ENCODE measurements at places on chromosomes 1 and 21.

- DNase-seq: no peak
These were observed 51.8 kb upstream of the GRIK1 start for GRCh38 chr21:29991624-29992023.

- no peak for DNase-seq
These were observed 18.5 kb downstream of the CASZ1 start for GRCh38 chr1:10777749-10778574.

- peak; percentile 36 for DNase-seq
These were observed 796 bp upstream of the RBM8A start for GRCh38 chr1:145927916-145928643.

GRCh38 chr1:96498744-96499340, 222.7 kb upstream of the PTBP2 start:
- no peak for DNase-seq

- no peak for DNase-seq
These were observed 569 bp upstream of the DNAH14 start for GRCh38 chr1:224928906-224929305.

DNA sequence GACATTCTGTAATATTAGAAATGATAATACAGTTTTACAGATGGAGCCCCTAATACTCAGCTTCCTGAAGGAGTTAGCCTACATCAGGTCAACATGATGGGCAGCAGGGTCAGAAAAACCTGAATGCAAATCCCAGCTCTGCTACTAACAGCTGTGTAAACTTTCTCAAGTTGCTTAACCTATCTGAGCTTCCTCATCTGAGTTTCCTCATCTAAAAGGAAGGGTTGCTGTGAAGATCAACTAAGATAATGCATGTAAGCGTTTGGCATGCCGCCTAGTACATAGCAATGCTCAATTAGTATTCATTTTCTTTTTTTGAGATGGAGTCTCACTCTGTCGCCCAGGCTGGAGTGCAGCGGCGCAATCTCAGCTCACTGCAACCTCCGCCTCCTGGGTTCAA, 18.4 kb upstream of the DESI2 start:
- DNase-seq: no peak

DNA sequence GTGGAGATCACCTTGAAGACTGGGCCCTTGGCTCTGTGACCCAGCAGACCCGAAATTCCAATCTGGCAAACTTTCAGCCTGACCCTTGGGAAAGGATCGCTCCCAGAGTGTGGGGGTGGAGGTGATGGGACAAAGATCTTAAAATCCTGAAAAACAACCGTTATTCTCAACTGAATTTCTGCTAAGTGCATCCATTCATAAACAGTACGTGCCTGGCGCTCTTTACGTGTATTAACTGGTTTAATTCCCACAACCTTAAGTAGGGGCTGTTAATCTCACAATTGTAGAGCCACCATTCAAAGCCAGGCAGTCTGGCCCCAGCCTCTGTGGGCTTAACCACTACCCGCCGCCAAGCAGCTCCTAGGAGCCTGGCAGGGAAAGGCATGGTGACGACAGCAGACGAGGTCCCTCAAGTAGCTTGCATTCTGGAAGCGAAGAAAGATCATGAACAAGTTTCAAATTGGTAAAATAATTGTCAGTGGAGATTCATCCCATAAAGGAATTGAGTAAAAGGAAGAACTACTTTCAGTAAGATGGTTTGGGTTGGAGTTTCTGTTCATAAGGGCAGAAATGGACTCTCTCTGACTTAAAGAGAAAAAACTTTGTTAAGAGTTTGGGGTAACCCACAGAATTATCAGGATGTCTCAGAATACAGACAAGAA, 11.4 kb upstream of the RGS16 start:
- peak; percentile 88 for DNase-seq

DNA sequence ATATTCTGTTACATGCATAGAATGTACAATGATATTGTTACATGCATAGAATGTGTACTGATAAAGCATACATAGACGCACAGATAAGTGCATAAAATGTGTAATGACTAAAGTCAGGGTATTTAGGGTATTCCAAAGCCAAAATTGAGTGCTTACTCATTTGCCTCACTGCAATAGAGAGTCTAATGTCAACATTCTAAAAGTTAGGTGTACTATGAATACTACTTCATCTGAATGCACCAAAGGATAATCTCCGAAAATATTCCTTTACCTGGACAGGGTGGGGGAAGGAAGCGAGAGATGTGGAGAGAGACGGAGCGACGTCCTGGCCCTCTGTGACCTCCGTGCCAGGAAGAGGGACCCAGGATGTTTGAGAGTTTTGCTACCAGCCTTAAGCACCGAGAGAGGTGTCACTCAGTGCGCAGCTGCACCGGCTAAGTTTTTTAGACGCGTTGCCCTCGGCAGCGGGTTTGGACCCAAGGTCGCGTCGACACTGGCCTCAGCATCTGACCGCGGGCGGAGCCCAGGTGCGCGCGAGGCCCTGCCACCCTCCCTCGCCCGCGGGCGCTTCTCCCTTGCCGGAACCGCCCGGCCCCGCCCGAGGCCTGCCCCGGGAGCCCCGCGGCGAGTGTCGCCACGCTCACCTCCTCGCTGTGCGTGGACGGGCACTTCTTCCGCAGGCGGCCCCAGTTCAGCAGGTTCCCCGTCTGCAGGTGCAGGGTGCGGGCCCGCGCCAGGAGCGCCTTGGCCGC, 660 bp downstream of the GCLM start:
- DNase-seq: peak; percentile 60

DNA sequence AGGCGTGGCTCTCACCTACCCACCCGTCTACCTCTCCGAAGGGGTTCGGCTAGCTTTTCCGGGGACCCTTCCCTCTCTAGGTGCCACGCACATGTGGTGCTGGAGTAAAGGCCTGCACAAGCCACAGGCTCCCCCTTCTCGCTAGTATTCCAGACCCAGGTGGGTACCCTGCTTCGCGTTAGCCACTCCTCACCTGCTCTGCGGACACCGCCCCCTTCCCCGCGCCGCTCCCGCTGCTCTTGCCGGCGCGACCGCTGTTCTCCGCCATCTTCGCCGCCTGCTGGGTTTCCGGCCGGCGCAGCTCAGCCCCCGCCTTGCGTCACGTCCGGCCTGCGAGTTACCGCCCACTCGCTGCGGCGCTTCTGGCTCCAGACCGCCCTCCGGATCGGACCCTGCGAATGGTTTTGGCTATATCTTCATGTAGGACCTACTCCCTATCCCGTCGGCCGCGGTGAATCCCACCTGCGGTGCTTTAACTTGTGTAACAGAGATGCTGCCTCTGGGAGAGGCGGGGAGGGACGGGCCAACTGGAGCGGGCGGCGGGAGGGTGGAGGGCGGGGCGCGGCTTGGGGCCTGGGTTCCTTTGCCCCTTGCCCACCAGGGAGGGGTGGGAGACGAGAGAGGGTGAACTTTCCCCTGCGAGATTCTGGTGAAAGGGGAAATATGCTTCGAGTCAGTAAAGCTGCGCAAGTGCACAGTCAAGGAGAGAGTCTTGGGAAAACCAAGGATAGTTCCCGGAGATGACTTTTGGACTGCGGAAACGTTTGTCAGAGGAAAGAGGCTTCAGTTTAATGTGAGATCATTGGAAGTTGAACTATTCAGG, at the start of the genes NIT1 and PFDN2:
Gene NIT1 (plus strand): TSS at position 347 of the 823 bp plus-strand sequence. CDS start 72 bp downstream, at position 419.
Gene PFDN2 (minus strand): TSS at position 279 of the 823 bp plus-strand sequence. CDS start 11 bp downstream, at position 268.
- peak; percentile 82 for DNase-seq

GRCh38 chr1:236168716-236169429, 26.5 kb downstream of the GPR137B start:
- DNase-seq: no peak

DNA sequence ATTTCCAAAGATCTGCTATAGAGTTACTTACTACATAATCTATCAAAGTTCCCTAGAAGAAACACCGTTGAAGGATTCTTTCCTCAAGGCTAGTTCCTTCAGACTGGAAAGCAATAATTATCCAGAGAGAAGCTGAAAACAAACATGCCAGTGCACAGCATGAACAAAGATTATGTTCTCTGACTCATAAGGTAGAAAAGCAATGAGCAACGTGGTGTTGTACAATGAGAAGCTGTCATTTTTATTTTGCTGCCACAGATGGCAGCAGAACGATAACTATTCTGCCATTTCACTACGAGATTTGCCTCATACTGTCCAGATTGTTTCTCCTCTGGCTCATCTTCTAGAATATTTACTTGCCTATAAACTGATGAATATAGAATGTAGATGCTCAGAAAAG, 10.7 kb downstream of the EXTL2 start:
- no peak for DNase-seq

DNA sequence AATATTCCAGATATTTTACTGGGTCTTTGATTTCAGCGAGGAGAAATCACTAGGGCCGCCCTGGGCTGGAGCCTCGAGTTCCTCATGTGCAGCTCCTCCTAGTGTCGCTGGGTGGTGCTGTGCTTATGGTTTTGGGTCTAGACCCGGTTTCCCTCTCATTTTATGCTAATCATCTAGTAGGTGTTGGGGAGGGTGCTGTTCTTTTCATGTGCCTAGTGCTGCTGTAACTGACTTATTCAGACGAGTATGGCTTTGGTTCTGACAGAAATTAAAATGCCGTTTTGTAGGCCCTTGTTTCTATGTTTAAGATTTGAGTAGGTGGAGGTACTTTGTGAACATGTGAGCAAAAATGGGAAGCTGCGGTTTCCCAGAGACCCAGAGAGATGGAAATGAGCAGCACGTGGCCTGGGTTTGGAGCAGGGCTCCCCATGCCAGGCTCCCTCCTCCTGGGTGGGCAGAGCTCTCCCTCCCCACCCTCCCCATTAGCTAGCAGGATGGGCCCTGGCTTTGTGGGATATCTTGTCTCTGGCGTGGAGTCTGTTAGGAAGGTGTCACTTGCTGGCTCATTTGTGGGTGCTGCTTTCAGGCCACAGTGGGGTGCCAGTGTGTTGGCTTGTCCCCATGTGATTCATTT, 74.0 kb upstream of the GPR88 start:
- DNase-seq: peak; percentile 51

DNA sequence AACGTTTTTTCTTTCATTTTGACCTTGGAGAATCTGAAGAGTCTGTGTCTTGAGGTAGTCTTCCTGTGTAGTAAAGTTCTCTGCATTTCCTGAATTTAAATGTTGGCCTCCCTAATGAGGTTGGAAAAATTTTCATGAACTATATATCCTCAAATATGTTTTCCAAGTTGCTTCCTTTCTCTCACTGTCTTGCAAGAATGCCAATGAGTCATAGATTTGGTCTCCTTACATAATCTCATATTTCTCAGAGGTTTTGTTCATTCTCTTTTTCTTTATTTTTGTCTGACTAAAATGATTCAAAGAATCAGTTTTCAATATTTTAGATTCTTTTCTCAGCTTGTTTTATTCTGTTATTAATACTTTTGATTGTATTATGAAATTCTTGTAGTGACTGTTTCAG, 87.6 kb downstream of the DRAM2 start:
- no peak for DNase-seq

- DNase-seq: no peak
These were observed 173.2 kb downstream of the EIF4G3 start for GRCh38 chr1:21003281-21004045.

GRCh38 chr1:67556297-67556900, 126.2 kb upstream of the SERBP1 start:
- no peak for DNase-seq

DNA sequence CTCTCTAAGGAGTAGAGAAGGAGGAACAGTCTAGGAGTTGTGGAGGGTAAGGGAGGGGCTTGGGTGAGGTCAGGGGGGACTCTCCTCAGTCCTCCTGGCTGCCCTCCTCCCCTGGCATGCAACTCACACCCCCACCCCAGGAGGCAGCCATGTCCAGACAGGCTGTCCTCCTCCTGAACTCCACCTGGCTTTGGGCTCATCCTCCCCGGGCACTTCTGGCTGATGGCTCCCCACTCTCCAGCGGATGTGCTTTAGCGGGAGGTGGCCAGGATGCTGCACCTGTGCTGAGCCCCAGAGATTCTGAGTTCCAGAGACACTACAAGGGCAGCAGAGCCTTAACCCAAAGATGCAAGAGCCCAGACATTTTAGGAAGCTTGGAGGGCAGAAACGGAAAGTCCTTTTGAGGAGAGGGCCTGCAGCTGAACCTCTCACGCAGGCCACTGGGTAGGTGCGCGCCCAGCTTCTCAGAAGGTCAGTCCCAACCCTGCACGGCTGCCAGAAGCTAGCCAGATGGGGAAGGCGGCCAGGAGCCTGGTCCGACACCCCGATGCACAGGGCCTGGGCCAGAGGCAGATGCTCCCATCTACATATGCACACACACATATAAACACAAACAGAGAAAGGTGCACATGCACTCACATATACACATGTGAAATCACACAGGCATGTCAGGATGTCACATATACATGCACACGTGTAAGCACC, 83.4 kb downstream of the PDE9A start:
- DNase-seq: no peak

- no peak for DNase-seq
These were observed 595 bp downstream of the CRYBG2 start for GRCh38 chr1:26353210-26353859.

DNA sequence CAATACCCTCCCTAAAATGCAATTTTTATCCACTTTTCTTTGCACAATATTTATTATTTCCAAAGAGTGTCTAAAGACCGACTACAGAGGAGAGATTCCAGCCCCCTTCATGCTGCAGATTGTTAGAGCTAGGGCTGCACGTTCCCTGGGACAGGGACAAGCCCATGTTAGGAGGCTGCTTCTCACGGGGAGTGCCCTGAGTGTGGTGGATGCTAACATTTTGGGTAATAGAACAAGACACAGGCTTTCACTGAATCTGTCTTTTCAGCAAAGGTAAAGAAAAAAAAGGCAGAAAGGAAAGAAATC, 125.4 kb downstream of the RIPK4 start:
- no peak for DNase-seq

DNA sequence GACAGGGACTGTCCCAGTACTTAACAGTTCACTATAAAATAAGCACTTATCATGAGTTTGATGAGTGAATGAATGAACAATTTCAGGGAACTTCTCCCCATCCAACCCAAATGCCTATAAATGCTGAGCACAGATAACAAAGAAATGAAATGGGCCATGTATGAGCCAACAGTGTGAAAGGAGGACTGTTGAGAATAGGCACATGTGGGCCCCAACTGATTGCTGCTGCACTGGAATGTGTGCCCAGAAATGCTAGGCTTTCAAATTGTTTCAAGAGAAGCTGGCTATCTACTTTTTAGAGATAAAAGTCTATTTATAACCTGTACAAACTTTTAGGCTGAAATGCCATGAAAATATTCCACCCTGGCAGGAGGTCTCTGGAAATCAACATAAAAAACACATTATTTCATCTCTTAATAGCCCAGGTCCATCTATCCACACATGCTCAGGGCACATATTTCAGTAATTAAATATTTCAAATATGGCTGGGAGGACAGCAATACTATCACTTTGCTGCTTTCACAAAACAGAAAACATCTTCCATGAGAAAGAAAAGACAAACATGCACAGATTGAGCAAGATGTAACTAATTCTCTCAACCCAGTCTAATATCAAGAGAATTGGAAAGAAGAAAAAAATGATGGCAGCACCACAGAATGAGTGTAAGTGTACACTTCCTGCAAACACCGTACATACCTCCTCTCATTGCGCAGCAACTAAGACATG, 49.8 kb downstream of the COLGALT2 start:
- DNase-seq: no peak

- DNase-seq: no peak
These were observed 93.5 kb downstream of the IER5 start for GRCh38 chr1:181181792-181182585.

DNA sequence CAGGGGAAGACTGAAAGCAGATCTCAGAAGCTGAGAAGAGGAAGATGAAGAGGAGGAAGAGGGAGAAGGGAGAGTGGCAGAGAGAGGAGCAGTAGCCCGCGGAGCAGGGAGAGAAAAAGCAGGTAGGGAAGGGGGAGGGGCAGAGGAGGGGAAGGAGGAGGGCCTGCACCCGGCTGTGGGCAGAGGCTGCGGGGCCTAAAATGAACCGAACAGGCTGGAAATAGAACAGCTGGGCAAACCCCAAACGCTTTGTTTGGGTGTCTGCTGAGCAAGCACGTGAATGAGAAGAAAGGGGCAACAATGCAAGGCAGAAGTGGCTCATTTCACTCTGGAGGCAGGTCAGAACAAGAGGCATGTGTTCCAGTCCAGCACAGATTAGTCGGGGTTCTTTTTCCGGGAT, 33.5 kb downstream of the KCNC4 start:
- DNase-seq: no peak

Measured in DND-41 (cell line).